Stimulated activated CD4-positive, alpha-beta T cell treated with anti-CD3 and anti-CD28 coated beads, TNF-alpha, amount 100 ng/mL, for 48 hours (primary cell): ENCODE measurements at places on chromosomes 5 and 9.

- no peak for DNase-seq
These were observed 22.6 kb downstream of the CLPTM1L start for GRCh38 chr5:1322036-1322900.

DNA sequence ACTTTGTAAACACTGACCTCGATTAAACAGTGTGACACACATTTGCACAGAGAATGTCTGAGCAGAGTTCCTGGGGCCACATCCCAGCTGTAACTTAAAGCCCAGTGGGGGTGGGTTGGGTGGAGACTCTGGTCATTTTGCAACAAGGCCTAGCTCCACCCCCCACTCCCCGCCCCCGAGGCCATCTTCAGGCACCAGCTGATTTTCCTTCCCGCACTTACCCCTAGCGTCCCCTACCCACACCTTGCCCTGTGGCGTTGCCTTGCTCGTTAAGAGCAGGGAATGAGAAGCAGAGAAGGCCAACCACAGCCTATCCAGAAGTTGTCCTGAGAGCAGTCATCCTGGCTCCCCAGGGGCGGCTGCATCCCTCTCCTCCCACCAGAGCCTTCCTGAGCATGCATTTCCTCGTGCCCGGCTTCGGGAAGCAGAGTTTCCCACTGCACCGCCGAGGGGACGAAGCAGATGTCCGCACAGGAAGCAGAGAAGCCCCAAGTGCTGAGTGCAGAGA is 101.7 kb upstream of the SARDH start:
- no peak for DNase-seq

GRCh38 chr9:304106-304505 is 89.4 kb downstream of the DOCK8 start:
- DNase-seq, result no peak

GRCh38 chr5:67211926-67212325 is 15.3 kb upstream of the CD180 start:
- no peak for DNase-seq

DNA sequence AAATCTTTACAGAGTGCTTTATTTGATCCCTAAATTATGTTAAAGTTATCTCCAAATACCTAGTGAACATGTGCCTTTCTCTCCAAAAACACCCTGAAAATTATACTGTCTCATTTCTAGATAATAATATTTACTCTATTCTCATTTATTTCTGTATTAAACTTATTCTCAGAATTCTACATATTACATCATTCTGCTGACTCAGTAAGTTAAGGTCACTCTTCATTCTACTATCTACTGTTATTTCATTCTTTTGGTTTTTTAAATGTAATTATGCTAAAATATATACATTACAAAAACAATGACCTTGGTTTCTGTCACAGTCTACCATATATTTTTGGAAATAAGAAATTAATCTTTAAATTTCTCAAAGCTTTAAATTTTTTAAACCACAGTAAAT is 96.2 kb downstream of the RICTOR start:
- no peak for DNase-seq

GRCh38 chr9:12989669-12990068 is 214.8 kb downstream of the LURAP1L start:
- no peak for DNase-seq
